ENCODE measurements at places on chromosomes 2 and 18. TPM values are rescaled to one million over a fixed set of nuclear protein-coding genes. Genes with fewer than 3 reads are reported as not detected.

- no peak for DNase-seq
Measured at GRCh38 chr2:144227427-144228105, 292.4 kb downstream of the ZEB2 start.

DNA sequence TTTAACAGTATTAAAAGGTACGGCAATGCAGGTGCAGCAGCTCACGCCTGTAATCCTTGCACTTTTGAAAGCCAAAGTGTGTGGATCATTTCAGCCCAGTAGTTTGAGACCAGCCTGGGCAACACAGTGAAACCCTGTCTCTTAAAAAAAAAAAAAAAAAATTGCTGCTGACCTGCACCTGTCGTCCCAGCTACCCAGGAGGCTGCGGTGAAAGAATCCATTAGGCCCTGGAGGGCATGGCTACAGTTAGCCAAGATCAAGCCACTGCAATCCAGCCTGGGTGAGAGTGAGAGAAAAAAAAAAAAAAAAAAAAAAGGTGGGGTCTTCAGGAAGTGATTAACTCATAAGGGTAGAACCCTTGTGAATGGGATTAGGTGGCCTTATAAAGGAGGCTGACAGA is 12.8 kb downstream of the CUL3 start:
- no peak for DNase-seq

- no peak for DNase-seq
Measured at GRCh38 chr18:8005870-8006569, 438.9 kb downstream of the PTPRM start.

- peak; percentile 63 for DNase-seq
Measured at GRCh38 chr2:32357318-32358110, 691 bp downstream of the BIRC6 start.

DNA sequence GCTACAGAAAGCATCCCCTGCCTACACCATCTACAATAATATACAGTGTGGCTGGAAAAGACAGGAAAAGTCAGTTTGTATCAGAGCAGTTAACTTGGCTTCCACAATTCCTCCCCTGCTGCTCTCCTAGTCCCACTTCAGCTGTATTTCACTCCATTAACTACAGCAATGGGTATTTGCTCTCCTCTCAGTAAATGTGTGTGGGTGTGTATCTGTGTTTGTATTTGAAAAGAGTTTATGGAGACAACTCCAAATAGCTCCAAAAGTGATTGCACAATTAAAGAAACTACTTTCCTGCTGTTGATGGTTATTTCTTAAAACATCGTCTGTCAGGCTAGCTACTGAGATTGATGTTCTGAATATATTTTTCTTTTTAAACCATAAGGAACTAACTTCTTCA is 333.7 kb upstream of the FIGN start:
- DNase-seq, result no peak

RNF152 gene
- 5.4 TPM for total RNA-seq
